ENCODE measurements at places on chromosomes 3 and 15.

DNA sequence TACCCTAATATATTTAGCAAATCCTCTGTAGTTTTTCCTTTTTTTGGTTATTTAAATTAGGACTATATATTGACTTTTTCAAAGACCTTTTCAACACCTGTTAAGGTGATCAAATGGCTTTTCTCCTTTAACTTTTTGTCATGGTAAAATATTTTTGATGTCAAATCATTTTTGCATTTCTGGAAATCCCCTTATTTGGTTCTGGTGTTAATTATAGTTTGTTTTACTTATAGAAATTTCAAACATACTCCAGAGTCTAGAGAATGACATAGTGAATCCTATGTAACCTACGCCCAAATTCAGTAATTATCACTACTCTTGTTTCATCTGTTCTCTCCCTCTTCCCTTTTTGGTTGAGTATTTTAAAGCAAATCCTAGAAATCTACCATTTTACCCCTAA is 121.3 kb upstream of the TBL1XR1 start:
- DNase-seq, result no peak

- no peak for DNase-seq
Observed at GRCh38 chr3:119950666-119951325, 143.5 kb downstream of the GSK3B start.

- no peak for DNase-seq
Observed at GRCh38 chr3:111956995-111957734, 21.7 kb upstream of the ABHD10 start.

DNA sequence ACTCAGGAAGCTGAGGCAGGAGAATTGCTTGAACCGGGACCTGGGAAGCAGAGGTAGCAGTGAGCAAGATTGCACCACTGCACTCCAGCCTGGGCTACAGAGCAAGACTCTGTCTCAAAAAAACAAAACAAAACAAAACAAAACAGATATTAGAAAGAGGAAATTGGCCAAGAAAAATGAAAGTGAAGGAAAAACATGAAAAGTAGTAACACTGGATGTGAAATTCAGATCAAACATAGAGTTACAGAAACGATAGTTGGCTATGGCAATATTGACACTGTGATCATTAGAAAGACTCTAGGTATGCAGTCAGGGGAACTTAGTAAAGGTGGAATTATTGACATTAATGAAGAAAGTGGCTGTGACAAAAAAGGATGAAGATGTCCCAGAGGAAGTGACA is 13.2 kb upstream of the TIPARP start:
- DNase-seq, result no peak

- DNase-seq, result no peak
Observed at GRCh38 chr3:194745422-194746184, 59.9 kb downstream of the FAM43A start.

- DNase-seq, result no peak
Observed at GRCh38 chr3:116770815-116771450, 61.4 kb downstream of the TUSC7 start.

DNA sequence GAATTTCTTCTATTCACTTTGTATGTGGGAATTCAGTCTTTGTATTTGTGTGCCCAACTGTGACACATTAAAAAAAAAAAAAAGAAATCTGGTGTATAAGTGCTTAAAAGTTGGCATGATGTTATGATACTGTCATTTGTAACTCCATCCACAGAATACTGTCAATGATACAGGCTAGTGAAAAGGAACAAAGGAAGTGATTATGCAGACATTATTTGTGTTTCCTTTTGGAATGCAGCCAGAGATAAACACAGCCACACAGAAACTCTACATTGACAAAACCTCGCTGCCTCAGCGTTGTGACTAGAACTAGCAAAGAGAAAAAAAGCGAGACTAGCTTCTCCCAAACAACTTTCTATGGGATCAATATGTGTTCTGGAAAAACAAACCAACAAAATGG is 519.2 kb upstream of the AGTR1 start:
- no peak for DNase-seq

- DNase-seq, result no peak
Observed at GRCh38 chr3:21779909-21780308, 28.9 kb upstream of the ZNF385D start.

DNA sequence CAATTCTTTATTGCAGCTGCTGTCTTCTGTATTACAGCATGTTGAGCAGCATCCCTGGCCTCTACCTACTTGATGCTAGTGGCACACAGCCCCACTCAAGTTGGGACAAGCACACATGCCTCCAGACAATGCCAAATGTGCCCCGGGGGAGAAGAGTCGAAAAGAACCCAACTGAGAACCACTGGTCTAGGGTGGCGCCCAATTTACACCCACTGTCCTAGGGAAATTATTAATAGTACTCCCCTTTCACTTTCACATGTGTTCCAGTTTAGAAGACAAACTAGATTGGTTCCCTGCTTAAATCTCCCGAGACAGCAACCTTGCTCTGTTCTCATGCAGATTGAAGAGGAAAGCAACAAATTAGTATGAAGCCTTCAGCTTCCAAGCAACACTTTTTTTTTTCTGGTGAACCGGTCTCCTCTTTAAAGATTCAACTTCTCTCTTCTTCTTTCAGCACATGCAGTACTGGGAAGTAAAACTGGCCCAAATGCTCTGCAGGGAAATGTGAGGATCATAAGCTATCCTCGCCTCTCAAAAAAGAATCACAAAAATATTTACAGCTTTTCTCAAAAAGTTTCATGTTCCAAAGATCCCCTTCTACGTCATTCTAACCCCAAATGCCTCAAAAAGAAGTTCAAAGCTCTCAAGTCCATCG is 823.9 kb upstream of the CFAP20DC start:
- DNase-seq, result no peak

- no peak for DNase-seq
Observed at GRCh38 chr3:278300-279064, 81.9 kb downstream of the CHL1 start.

DNA sequence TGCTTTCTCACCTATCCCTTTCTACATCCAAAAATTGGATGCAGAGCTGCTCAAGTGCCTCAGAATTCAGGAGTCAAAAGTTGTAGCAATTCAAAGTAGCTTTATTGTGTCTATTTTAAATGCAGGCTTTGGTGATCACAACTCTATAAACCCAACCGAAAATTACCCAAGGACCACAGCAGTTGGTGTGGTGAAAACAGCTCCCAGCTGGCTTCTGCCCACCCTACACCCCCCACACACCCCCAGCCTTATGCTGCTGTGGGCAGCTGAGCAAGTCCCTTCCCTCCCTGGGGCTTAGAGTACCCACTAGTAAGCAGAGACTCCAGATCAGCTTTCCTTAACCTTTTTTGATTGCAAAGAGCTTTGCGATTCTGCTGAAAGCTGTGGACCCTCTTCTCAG is 5.8 kb upstream of the HES1 start:
- DNase-seq, result no peak

DNA sequence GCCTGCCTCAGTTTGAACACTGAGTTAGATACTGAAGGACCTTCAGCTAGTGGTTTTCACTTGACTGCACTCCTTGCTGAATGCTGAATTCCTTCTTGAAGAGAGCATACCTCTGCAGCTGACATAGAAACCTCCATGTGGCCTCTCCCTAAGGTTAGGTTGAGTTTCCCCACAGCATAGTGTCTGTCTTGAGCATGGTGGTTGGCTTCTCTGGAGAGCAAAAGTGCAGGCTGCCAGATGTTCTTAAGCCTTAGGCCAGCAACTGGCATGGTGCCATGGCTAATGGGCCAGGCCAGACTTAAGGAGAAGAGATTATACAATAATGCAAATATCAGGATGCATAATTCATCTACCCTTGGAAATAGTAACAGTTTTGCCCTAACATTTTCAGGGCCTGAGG is 545.6 kb upstream of the ZNF385D start:
- no peak for DNase-seq

DNA sequence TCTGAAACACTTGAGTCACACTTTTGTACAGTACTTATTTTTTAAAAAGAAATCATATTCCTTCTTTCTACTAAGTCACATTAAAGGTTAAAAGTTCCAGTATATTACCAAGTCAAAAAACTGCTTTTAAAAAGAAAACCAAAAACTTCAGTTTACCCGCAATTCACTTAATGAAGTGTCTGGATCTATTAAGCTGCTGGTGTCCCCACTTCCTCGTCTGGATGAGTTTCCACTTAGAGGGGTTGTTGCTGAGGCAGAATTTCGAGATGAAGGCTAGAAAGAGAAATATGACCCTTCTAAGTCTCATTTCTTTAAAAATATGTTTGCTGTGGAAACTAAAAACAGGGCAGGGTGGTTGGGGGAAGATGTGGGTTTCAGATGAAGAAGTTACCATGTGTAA is 79.7 kb downstream of the LRRFIP2 start:
- DNase-seq, result no peak

GRCh38 chr3:32384938-32385337 is 6.7 kb upstream of the CMTM7 start:
- no peak for DNase-seq

DNA sequence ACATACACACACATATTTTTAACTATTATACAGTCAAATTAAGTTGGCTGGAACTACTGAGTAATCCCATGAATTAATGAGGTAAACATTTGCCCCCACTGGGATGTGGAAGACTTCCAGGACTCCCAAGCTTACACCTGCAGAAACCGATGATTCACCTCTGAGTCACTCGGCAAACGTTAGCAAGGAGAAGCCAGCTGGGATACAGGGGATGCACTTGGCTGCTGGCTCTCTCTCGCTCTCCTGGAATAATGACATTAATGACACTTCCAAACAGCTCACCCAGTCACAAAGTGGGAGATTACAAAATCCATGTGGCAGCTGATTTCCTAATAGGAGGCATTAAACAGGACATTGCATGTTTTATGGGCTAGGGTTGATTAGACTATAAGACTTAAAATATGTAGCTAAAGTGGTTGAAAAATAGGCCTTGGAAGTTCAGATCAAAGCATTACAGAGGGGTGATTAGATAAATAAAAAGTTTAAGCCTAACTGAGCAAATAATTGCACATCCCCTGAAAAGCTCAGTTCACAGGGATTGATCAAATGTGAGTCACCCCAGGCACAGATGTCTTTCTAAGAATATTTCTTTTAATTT is 500.9 kb downstream of the SOX2 start:
- no peak for DNase-seq

GRCh38 chr3:189908646-189909045 is 212.1 kb downstream of the P3H2 start:
- DNase-seq, result no peak

DNA sequence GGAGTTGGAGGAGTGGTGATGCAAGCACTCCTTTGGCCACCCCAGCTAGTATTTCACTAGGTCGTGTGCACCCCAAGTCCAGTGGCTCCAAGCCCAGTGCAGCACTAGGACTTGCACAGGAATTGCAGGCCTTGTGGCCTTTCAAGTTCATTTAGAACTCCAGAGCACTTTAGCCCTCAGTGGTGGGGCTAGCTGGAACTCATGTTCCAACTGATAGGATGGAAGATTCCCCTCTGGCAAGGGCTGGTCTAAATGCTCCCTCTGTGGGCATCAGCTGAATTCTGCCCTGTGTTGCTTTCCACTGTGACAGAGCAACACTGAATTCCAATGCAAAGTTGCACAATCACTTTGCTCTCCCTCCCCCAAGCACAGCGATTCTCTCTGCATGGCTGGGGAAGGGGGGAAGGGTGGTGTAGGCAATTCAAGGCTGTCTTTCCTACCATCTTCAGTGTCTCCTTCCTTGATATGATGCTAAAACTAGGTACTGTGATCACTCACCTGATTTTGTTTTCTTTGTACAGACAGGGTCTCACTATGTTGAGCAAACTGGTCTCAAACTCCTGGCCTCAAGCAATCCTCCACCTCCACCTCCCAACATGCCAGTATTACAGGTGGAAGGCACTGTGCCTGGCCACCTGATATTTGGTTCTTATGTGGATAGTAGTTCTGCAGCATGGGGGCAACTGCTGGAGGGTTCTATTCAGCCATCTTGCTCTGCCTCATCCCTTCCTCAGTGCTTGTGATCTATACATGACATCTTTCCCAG is 10.3 kb downstream of the USF3 start:
- no peak for DNase-seq

- DNase-seq, result no peak
Observed at GRCh38 chr3:67529337-67529736, 125.1 kb downstream of the SUCLG2 start.

- DNase-seq, result no peak
Observed at GRCh38 chr3:172622916-172623700, 87.8 kb downstream of the NCEH1 start.

- DNase-seq, result no peak
Observed at GRCh38 chr3:32315441-32315840, 76.2 kb upstream of the CMTM7 start.
